Endothelial cell of umbilical vein (primary cell): ENCODE measurements at places on chromosomes 12 and 14. TPM values are rescaled to one million over a fixed set of nuclear protein-coding genes. Genes with fewer than 3 reads are reported as not detected.

The CIT gene
- total RNA-seq: 50.1 and 61.8 TPM in 2 replicates

The CRIP2 gene
- total RNA-seq: 322 and 361 TPM in 2 replicates

The KRT71 gene
- total RNA-seq: not detected in 2 replicates

The PZP gene
- total RNA-seq: 0.84 and 0.88 TPM in 2 replicates

The MDGA2 gene
- not detected in 2 replicates for total RNA-seq

The PAPLN gene
- 3.1 and 6.4 TPM in 2 replicates for total RNA-seq

The PTPN6 gene
- total RNA-seq: 1.6 and 1.8 TPM in 2 replicates

The MOK gene
- total RNA-seq: 6.1 and 6.4 TPM in 2 replicates
